ENCODE measurements at places on chromosomes 2 and 18.

GRCh38 chr2:222456479-222457077 lies 32.2 kb downstream of the SGPP2 start:
- DNase-seq: no peak

DNA sequence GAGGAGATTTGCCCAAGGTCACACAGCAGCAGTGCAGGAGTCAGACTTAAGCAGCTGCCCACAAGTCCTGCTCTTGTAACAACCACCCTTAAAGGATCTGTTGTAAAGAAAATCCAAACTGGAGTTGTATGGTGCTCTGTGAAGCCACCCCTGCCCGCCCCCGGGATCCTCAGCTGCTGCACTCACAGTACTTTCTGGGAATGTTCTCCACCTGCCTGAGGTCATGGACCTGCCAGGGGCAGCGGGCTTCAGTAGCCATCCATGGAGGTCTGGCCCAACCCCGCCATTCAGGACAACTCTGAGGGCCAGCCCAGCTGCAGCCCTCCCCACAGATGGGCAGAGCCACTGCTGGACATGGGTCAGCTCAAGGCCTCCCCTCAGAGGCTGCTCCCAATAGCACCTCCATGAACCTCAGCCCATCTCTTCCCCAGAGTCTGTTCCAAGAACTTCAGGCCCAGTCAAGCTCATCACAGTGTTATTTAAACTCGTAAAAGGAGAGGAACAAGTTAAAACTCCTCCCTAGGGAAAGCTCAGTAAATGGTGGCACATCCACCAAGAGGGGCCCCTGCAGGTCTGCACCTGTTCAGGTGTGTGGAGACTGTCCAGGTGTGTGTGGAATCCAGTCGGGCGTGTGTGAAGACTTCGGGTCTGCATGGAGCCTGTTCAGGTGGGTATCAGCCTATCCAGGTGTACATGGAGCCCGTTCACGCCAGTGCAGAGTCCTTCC lies 39.4 kb upstream of the GPC1 start:
- no peak for DNase-seq

DNA sequence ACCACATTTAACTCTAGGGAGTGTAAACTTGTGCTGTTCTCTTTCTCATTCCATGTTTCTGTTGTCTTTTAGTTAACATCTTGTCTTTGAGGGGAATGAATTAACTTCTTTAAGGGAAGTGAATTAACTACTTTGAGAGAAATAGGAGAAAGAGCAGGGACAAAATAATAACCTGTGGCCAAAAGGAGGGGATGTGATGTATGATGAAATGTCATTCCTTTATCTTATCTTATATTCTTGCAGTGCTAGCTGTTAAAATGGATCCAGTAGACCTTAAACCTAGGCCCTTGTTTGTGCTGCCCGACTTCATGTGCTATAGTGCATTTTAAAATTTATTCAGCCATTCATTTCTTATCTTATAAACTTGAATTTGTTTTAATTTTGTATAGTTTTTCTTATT lies 18.4 kb downstream of the ABI2 start:
- no peak for DNase-seq

DNA sequence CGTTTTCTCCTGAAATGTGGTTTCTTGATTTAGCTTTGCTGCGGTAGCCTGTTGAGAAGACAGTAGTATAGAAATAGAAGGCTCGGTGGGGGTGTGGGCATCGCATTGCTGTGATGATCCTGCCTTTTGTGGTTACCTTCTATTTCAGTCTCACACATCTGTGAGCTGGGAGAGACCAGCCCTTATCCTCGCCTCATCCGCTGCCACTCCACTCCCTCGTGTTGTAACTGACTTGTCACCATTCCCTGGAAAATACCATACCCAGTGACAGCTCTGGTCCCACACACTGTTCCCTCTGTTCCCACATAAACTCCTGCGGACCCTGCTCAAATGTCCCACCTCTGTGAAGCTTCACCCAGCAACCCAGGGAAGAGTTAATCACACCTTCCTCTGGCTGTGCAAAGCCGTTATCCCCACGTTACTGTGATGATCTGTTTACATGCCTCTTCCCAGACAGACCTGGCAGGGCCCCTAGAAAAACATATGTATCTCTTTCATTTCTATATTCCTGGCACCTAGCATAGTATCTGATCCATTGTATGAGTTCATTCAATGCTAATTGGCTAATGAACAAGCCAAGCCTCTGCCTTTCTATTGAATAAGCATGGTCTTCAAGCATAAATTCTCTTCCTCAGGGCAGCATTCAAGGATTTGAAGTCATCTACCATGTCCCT lies 114.6 kb downstream of the MAPK4 start:
- peak; percentile 17 for DNase-seq

DNA sequence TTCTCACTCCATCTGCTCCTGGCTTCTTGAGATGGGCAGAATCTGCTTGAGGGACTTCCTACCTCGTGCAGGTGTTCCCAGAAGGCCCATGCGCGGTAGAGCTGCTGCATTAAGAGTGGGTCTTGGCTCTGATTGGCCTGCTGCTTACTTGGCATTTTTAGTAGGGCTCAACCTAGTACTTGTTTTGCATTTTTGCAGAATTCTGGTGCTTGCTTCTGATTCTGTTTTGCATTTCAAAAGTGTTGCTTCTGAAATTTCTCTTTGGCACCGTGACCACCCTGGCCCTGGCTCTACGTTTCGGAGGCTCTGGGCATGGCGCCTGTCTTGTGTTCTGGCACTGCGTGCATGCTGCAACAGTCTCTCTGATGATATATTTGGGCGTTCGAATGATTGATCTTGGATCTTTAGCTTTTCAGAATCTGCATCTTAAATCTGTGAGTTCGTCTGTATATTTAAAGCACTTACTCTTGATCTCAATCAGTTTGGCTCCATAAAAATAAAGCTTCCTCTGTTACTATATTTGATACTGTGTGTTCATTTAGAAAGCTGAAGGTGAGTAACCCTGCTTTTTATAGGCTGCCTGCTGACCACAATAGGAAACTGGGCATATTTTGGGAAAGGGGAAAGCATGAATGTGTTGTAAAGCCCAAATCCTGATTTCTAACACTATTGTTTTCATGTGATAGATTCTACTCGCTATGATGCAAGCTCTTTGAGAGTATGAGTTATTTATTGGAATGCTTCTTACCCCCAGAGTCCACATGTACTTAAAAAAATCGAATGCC lies 22.2 kb downstream of the EFR3B start:
- DNase-seq: no peak

GRCh38 chr2:46769809-46770208 lies 145.8 kb downstream of the MCFD2 start:
- no peak for DNase-seq

DNA sequence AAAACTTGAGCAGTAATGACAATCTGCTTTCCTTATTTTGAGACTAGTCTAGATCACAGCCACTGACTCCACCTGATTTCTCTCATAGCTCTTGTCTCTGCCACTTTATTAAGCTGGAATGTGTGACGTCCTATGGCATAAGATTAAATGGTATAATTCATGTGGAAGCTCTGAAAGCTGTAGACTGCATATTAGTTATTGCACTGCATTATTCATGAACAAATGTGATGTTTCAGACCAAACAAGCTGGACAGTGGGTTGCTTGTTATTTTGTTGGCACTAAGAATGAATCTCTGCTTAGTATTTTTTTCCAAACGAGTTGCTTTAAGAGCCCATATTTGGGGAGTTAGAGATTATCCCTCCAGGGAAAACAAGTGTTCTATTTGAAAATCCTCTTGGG lies 1218.5 kb downstream of the SUCLG1 start:
- DNase-seq: no peak

DNA sequence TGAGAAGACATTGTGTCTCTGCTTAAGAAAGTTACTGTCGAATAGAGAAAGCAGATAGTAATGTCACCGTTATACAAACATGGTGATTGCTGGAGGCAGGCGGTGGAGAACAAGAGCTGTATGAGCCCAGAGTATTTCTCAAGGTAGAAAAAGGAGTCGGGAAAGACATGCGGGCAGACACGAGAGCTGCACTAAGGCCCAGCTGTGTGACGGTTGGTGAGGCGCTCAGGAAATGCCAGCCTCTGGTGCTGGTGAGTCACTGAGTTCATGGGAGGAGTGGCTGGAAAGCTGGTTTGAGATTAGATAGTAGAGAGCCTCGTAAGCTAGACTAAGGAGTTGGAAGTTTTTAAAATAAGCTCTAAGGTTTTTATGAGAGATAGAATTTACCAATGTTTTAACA lies 390.9 kb upstream of the TRIB2 start:
- DNase-seq: no peak

DNA sequence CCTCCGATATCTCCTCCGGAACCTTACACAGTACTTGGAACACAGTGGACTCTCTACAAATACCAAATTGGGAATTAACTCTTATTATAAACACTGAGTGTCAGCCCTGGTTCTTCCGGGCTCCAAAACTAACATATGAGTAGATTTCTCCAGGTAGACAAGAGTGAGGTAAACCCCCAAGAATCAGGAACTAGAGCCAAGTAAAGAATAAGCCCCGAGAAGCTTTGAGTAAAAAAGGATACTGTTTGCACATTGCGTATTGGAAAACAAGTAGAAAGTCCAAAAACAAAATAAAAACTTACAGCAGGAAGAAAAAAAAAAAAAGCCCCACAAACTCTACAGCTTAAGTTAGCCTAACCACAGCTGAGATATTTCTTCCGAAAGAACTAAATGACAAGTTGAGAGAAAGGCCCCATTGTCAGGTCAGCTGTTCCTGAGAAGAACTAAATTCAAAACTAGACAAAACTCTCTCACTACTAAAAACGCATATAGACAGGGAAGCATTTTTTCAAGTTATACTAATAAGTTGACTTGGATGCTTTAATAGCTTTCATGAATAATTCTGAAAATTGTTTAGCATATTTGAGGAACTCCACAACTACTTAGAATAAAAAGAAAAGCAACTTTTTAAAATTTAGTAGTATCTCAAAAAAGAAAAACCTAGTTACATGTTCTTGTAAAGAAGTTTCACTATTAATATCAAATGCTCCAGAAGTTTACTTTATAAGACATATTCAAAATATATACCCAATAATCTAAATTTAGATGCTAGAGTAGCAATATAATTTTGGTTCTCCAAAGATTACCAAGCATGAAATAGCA lies 4.3 kb upstream of the HAAO start:
- DNase-seq: no peak

DNA sequence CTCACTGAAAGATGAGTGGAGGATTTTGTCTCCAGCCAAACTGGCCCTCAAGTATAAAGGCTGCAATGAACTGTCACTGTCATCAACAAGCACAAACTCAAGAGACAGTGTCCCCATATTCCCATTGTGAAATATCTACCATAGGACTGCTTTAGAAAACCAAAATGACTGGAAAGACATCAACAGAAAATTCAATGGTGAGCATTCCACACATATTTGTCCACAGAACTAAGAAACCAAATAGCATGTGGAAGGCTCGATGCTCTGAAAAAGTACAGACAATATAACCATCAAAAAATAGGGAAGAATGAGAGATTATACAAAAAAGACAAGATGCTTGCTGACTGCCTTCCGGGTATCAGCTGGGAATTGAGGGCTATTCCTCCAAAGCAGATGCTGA lies 37.6 kb downstream of the TGFBRAP1 start:
- DNase-seq: no peak

DNA sequence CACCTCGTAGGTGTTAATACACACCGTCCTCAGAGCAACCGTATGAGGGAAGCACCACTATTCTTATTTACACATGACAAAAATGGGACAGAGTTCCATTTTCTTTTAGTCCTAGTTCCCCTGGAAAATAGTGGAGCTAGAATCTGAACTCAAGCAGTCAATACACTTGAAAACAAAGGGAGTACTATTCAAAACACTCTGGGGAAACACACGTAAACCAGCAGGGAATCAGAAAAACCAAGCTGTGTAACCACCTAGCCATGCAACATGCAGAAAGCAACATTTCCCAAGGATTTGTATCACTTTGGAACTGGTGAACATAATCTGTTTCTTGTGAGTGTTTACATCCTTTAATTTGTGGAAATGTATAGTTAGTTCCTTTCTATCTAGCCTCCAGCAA lies 208.2 kb downstream of the UBE2E3 start:
- no peak for DNase-seq

- no peak for DNase-seq
Measured at GRCh38 chr18:74806700-74807416, 209.2 kb downstream of the ZNF407 start.

- DNase-seq: no peak
Measured at GRCh38 chr2:218679119-218679518, 7.2 kb downstream of the STK36 start.

DNA sequence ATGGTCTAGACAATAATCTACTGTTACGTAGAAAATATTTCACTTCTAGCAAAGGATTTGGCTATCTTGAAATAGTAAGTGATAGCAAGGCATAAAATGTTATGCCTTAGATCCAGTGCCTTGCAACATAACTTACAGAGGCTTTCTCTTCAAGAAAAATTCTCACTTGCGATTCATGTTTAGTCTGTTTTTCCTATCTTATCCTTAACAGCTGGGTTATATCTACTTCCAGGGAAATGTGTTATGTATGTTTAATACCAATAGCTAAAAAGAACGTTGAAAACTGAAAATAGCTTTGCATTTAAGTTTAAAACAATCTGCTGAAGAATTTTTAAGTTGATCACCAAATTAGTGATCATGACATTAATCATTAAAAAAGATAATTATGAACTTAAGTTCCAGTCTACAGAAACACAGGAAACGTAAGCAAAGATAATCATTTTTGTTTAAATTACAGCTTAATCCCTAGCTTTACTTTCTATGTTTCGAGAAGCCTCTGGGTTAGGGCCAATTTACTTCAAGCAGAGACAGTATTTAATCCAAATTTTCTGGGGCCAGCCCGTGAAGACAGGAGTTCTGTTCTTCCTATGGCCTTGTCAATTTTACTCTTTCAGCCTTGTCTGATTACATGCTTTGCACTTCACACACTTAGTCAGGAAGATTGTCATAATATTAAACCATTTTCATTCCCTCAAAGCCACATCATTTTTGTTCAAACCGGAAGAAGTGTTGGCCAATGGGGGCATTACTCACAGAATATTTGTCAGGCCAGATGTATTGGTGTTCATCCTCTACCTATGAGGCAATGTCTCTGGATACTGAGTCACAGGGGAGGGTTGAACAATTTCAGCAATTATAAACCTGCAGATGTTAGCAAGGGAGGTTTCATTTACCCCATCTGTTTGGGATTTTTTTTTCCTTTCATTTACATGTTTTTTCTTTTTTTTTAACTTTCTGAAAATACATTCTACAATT lies 1132.9 kb upstream of the ZEB2 start:
- no peak for DNase-seq

DNA sequence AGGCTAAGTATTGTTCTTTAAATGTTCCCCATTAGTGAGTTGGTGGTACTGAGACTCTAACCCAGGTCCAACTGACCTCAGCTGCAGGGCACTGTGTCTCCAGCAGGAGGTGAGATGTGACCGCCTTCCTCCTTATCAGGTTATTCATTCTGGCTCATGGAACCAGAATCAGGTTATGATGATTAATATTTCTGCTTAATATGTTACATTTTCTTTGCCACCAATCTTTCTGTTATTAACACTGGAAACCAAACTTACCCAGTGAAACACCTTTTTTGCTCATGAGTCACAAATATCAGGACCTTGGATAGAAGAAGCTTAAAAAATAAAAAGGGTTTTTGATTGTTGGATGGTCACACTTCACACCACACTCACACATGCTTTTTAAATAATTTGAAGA lies 85.4 kb downstream of the DPP4 start:
- DNase-seq: no peak
